Right cardiac atrium (tissue), 5 donors: ENCODE measurements at places on chromosomes 6 and 20. TPM values are rescaled to one million over a fixed set of nuclear protein-coding genes. Genes with fewer than 3 reads are reported as not detected.

- DNase-seq: no peak
Observed at GRCh38 chr6:139762587-139763031, 388.2 kb upstream of the CITED2 start.

DNA sequence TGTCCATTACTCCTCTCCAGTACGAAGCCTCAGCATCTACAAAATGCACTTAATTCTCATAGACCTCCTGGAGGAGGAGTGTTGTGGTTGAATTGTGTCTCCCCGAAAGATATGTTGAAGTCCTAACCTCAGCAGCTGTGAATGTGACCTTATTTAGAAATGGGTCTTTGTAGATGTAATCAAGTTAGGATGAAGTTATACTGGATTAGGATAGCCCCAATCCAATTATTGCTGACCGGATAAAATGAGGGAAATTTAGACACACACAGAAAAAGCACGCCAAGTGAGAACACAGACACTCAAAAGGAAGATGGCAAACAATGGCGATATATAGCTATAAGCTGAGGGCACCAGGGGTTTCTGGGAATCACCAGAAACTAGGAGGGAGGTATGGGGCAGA lies 64.2 kb upstream of the FAM184A start:
- no peak for DNase-seq

DNA sequence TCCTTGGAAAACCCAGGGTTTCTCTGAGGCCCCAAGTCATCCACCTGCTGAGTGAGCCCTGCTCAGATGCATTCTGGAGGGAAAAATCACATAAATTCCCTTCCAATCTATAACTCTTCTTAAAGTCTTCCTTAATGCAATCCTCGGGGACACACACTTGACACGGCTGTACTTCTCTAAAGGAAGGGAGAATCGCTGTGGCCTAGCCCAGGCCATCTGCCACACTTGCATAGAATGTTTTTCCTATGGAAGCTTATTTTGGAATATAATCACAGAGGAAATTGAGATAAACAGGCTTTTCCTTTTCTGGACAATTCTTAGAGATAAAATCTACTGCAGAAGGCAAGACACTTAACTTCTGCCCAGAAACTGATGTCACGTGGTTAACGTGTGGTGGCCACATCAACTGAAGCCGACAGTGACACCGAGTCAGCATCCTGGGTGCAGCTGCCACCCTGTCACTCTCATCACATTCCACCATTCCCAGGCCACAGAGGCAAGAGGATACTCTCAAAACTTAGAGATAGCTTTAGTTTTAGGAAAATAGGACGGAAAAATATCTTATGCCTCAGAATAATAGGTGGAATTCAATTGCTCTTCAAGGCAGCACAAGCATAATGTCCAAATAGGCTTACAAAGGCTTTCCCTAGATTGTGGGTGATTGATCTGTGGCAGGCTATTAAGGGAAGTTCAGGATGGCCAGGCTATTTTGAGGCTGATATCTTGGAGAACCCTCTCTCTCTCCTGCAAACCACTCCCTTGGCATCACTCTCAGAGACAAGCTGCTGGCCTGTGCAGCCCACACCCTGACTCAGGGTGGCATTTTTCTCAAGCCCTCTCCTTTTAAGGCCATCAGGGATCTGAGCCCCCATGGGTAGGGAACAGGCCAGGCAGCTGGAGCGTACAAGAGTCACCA lies 29.6 kb downstream of the PSMB1 start:
- peak; percentile 40 for DNase-seq

DNA sequence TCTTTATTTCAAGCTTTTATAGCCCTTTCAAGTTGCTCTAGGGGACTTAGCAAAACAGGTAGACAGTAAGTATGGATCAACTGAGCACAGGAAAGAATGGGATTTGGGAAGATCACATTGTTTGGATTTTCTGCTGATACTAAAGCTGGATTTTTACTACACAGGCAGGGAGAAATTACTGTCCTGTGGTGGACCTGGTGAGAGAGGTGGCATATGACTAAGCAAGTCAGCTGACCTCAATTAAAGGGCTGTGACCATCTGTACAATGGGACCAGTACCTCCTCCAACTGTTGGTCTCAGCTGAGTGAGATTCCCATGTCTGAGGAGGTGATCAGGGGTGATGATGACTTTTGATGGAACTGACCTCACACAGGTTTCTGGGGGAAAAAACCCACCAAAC lies 28.0 kb downstream of the RREB1 start:
- DNase-seq: no peak

DNA sequence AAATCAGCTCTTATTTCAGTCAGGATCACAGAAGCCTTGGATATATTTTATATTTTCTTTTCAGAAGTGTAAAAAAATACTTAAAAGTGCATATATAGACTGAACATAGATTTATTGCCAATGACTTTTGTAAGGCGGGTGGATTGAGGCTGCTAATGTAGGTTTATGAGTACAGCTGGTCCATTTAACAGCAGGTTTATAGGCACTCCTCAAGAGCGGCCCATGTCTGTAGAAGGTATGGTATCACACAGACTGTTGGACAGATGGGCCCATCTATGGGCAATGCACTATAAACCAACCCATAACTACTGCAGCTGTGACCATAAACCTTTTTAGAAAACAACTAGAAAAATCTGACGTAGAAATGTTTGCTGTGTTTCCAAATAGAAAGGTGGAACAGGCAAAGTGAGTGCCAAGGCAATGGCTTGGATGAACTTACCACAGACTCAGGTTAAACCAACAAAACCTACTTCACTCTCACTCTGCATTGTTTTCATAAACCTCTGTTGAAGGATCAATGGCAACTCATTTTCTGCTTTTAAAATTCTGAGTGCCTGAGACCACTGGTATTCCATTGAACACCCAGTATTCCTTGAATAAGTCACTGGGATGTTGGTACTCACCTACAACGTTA lies 170.6 kb upstream of the EYA4 start:
- no peak for DNase-seq

GRCh38 chr20:56328861-56329260 lies 29.9 kb upstream of the FAM210B start:
- no peak for DNase-seq

- DNase-seq: no peak
Observed at GRCh38 chr20:634148-634925, 18.7 kb downstream of the SRXN1 start.

GRCh38 chr20:25750765-25751696 lies 54.4 kb upstream of the ZNF337 start:
- peak; percentile 46 for DNase-seq

- peak; percentile 79 for DNase-seq
Observed at GRCh38 chr20:62165762-62166399, 16.9 kb upstream of the MTG2 start.

GRCh38 chr6:158067436-158068015 lies 85.9 kb downstream of the SYNJ2 start:
- DNase-seq: no peak

DNA sequence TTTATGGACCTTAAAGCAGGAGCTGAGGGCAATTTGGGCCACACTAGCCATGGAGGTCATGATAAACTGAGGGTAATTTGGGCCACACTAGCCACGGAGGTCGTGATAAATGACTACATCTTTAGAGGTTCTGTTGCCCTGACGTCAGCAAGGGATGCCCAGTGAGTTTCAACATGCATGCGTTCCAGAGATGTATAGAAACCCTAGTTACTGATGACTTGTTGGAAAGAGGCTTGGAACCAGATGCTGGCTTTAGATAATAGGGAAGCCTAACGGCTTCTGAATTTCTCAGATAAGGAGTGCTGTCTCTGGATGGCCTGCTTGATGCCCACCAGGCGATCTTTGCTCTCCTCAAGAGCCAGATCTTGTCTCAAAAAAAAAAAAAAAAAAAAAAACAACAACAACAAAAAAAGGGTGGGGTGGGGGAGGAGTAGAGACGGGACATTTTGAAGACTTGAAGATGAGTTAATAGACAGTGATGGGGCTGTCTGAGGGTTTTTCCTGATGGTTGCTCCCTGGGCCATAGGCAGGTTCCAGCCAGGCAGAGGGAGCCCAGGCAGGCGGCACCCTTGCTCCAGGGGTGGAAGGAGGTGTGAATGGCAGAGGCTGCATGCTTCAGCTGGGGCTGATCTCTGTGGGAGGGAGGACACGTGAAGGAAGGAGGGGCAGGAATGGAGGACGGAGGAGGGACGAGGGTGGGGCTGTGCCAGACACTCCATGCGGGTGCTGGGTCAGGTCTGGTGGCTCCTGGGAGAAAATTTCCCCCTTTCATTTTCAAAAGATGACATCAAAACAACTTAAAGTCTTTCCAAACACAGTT lies 27.0 kb upstream of the FRMD1 start:
- no peak for DNase-seq

DNA sequence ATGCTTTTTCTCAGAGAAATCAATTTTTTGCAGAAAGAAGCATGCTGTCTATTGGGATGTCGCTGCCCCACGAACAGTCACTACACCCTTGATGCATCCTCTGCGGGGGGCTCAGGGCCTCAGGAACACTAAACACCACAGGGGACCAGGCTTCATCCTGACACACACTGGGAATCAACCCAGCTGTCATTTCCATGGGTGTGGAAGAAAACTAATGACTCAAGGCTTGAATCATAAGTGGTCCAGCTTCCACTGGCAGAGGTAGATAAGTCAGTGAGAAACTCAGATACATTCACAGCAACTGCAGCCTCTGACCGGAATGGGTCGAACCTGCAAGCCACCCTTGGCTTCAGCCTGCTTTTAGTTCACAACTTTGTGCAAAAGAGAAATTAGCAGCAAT lies 81.3 kb upstream of the SPTLC3 start:
- DNase-seq: no peak

DNA sequence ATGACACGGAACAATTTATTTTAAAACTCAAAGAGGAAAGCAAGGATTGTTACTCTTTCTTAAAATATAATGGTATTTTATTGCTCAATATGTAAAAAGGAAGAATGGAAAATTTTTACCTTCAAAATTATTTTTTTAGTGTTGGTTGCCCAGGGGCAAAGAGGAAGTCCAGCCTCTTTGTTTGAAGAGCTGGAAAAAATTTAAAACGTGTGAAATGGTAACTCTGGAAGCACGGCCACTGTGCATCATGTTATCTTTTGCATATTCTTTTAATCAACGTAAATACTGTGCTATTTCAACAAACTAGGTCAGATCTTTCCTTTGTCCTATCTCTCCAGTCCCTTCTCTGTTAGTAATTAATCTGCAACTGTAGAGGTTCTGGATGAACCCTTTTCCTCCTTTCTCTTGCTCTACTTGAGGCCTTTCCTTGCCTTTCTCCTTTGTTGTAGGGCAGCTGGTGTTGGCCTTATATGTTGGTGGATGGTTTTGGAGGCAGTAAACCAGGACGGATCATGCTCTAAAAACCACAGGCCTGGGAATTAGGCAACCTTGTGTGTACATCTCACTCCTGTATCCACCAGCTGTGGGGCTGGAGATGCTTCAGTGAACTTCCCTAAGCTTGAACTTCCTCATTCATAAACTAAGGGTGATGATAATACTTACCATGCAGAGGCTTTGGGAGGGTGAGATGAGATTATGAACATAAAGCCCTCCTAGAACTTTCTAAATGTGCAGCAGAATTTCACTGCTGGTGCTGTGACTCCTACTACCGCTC lies 143.3 kb downstream of the PRL start:
- no peak for DNase-seq

GRCh38 chr20:1871807-1872458 lies 23.3 kb upstream of the SIRPA start:
- DNase-seq: no peak

The KCNK15 gene
- 0.65 TPM for total RNA-seq

The EYS gene
- total RNA-seq: not detected

The DYNLT2 gene
- total RNA-seq: 1.2 TPM

The XKR7 gene
- total RNA-seq: not detected

The MUC21 gene
- total RNA-seq: not detected

The ULBP2 gene
- 0.31 TPM for total RNA-seq

The ZSCAN31 gene
- 18.4 TPM for total RNA-seq

The DPPA5 gene
- total RNA-seq: not detected

The SLC35F1 gene
- total RNA-seq: 2.2 TPM
